Osteocyte (in vitro differentiated cells): ENCODE measurements at places on chromosomes 16 and 17. TPM values are rescaled to one million over a fixed set of nuclear protein-coding genes. Genes with fewer than 3 reads are reported as not detected.

The NEUROD2 gene
- not detected in 2 replicates for total RNA-seq

The TSPAN10 gene
- total RNA-seq: 1.1 and 1.6 TPM in 2 replicates

The PIK3R5 gene
- total RNA-seq: not detected in 2 replicates

The TMEM235 gene
- total RNA-seq: not detected in 2 replicates

The PRSS21 gene
- total RNA-seq: not detected in 2 replicates

DNA sequence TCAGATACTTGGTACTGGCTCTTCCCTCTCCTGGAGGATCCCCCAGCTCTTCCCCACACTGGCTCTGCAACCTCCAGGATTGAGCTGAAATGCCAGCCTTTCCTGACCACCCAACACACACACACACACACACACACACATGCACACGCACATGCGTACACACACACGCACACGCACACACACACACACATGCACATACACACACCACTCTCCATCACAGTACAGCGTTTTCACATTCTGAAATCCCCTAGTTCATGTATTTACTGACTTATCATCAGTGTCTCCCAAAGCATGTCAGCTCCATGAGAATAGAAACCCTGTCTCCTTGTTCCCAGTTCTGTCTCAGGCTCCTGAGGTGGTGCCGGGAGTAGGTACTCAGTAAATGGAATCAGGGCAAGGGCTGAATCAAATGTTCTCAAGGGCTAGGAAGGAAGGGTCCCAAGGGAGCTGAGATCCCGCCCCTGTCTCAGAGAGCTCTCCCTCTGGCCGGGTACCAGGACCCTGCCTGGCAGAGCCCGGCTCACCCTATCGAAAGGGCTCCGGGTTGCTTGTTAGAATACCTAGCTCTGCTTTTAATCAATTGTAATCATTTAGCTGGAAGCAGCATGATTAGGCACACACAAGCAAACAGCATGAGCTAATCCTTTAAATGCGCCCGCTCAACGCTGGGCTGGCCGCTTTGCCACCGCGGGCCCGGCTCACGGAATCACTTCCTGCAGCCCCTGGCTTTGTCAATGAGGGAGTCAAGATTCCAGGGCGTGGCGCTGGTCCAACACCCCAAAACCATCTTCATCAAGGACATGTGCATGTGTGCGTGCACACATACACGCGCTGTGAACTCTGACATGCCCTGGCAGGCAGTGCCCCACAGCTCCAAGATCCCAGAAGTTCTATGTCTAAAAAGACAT, 140.7 kb downstream of the C16orf78 start:
- H3K4me3 ChIP-seq: no peak overlapping the region
- no peaks in the 10 kb centered on the region for H3K36me3 ChIP-seq
- DNase-seq: no peak
- H3K27ac ChIP-seq: no peak overlapping the region

The SAT2 gene
- total RNA-seq: 134 and 135 TPM in 2 replicates

The OR2C1 gene
- not detected in 2 replicates for total RNA-seq
